Upper lobe of left lung (tissue), 6 donors: ENCODE measurements at places on chromosomes 4 and X. TPM values are rescaled to one million over a fixed set of nuclear protein-coding genes. Genes with fewer than 3 reads are reported as not detected.

MSL3 gene
- 32.2 TPM for total RNA-seq

ADH6 gene
- 0.46 TPM for total RNA-seq

GRCh38 chr4:83851261-83852084 is 315.6 kb downstream of the GPAT3 start:
- H3K4me1 ChIP-seq = no peaks in the 10 kb centered on the region
- no peaks in the 10 kb centered on the region for H3K27me3 ChIP-seq
- no peak for DNase-seq

GRCh38 chr4:19002170-19002569 is 980.6 kb upstream of the LCORL start:
- DNase-seq = no peak
- H3K36me3 ChIP-seq = no peaks in the 10 kb centered on the region
- H3K4me1 ChIP-seq = no peaks in the 10 kb centered on the region
- no peaks in the 10 kb centered on the region for H3K27me3 ChIP-seq
- no peak overlapping the region for H3K27ac ChIP-seq

DNA sequence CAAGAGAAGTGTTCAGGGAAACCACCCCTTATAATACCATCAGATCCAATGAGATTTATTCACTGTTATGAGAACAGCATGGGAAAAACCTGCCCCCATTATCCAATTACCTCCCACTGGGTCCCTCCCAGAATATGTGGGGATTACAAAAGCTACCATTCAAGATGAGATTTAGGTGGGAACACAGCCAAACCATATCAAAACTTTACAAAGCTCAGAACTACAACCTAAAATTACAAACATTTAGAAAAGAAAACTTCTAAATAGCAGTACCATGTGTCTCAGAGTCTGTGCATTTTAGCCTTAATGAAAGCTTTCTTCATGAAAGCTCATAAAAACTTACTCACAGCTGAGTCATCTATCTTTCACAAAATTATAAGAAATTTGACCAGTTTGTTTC is 1442.8 kb upstream of the PCDH7 start:
- H3K4me3 ChIP-seq = no peak overlapping the region
- H3K27me3 ChIP-seq = no peaks in the 10 kb centered on the region
- no peaks in the 10 kb centered on the region for H3K4me1 ChIP-seq

- DNase-seq = peak; percentile 58
- no peak overlapping the region for H3K4me3 ChIP-seq
- no peaks in the 10 kb centered on the region for H3K36me3 ChIP-seq
- H3K27me3 ChIP-seq = no peaks in the 10 kb centered on the region
- no peaks in the 10 kb centered on the region for H3K4me1 ChIP-seq
Measured at GRCh38 chr4:100591161-100591876, 73.5 kb upstream of the EMCN start.

DNA sequence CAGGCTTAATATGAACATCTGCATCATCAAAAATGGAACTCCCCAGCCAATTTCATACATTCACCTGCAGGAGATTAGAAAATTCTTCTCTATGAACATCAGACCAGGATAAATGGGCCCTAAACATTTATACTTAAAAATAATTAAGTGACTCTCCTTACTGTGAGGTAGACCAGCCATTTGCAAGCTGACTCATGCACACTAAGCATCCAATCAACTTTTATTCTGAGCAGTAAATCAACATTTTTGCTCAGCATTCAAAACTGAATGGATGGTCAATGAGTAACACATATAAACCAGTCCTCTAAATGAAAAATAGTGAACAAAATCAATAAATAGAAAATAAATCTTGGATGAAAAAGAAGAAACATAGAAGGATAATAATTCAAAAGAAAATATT is 19.9 kb upstream of the PCDH10 start:
- H3K27me3 ChIP-seq = no peaks in the 10 kb centered on the region
- no peak for DNase-seq
- no peak overlapping the region for H3K27ac ChIP-seq
- H3K4me3 ChIP-seq = no peak overlapping the region

DNA sequence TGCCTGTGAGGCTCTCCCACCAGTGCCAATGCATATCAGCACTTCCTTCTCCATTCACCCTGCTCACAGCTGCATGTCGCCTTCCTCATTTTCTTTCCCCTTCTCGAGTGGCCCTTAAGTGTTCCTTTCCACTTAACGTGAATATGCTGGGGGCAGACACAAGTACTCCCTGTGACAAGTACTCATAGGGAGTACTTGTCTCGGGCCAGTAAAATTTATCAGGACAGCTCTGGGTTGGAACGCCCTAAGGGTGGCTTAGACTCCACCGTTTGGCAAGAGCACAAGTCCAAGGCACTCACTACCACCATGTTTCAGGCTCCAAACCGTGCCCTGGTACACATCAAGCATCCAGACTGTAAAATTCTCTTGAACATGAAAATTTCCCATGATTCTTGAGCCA is 3.9 kb upstream of the LDOC1 start:
- H3K27ac ChIP-seq = no peak overlapping the region
- H3K4me1 ChIP-seq = no peaks in the 10 kb centered on the region
- H3K27me3 ChIP-seq = no peaks in the 10 kb centered on the region
- no peaks in the 10 kb centered on the region for H3K36me3 ChIP-seq
